ENCODE measurements at places on chromosomes 6 and 20.

DNA sequence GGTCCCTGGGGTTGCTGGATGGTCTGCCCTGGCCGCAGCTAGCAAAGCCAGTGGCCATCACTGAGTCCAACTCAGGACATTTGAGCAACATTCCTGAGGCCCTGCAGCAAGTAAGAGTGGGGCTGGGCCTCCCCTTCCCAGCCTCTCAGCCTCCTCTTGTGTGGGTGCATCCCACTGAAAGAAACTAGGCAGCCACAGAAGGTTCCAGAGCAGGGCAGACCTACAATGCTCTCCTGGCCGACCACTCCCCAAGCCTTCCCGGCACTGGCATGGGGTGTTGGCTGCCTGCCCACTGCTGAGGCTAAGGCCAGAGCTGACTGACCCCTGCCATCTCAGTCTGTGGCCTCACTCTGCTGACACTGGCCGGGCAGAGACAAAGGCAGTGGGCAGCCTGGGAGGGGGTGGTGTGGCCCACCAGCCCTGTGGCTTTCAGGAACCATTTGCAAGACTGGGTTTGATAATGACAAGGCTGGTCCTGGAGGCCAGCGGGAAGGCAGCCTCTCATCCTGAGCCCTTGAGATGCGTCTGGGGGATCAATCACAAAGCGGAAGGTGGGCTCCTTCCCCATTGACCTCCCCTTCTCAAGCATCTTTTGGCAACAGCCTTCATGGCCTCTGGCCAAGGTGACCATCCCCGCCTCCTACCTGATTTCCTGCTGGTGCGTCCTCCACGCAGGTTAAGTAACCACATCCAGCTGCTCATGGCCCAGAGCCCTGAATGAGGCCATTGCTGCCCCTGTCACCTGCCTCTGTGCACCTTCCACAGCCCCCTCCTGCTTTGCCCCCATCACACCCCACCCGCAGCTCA lies 9.6 kb downstream of the DLGAP4 start:
- DNase-seq = no peak

GRCh38 chr6:163620670-163621330 lies 206.3 kb downstream of the QKI start:
- no peak for DNase-seq

- peak; percentile 84 for DNase-seq
Measured at GRCh38 chr6:72553531-72554511, 68.0 kb upstream of the KCNQ5 start.

DNA sequence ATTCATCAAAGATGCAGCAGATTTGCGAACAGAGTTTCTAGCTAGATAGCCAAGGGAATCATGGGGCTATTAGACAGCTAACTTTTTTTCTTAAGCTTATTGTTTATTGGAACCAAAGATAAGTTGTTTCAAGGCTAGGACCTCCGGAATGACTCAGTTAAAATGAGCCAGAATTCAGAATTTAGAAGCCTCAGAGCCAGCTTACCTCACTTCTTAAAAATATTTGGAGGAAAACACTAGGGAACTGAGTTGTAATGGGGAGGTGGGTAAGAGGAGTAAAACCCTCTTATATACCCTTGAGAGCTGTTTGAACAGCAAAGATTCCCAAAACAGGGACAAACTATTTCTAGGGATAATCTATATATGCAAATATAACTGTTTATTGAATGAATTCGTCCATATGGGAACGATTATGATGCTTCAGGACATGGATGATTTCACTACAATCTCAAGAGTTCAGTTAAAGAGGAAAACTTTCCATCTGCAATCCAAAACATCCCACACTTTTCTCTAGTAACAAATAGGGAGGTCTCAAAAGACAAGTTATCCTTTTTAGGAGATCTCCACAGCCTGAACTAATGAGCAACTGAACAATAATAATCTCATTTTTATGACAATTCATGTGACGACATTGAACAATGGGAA lies 12.6 kb upstream of the CARMIL1 start:
- no peak for DNase-seq

DNA sequence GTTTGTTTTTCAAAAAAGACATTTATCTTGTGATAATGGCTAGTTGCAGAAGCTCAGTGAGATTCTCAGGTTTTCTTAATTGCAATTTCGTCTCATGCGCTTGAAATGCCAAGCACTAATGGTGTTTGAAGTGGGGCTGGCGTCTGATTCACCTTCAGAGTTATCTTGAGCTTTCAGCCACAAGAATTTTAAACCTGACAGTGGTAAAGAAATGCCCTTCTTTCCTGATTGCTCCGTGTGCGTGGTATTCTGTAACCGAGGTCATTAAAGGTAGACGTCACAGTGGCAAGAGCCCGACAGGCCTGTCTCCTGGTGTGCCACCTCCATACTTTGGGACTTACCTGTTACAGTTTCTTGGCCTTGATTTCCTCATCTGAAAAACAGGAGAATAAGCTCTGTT lies 126.5 kb upstream of the QKI start:
- DNase-seq = no peak

All from NCI-H1436 treated with DMSO at 0.1 percent for 48 hours (cell line).